ENCODE measurements at places on chromosomes 1 and 21. TPM values are rescaled to one million over a fixed set of nuclear protein-coding genes. Genes with fewer than 3 reads are reported as not detected.

The CNKSR1 gene
- 32.9 TPM for total RNA-seq

DNA sequence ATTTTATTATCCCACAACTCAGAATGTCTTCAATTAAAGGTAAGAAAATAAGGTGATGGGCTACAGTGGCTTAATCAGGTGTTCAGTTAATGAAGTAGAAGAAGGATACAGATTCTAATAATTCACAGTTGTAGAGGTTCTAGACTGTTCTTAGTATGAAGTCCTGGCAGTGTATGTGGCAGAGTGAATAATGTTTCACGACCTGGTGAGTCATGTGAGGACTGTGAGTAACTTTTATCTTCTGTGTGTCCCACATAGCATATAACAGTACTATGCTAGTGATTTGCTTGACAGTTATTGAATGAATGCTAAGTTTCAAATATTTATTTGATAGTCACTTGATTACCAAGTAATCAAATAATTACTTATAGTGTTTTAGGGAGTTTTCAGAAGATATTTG is 20.0 kb downstream of the SLC16A4 start:
- H3K36me3 ChIP-seq = peaks cover 26% of the 10 kb centered on the region
- no peaks in the 10 kb centered on the region for H3K27me3 ChIP-seq
- no peak overlapping the region for H3K4me3 ChIP-seq
- DNase-seq = no peak

The LEPR gene
- total RNA-seq = 16.6 TPM

DNA sequence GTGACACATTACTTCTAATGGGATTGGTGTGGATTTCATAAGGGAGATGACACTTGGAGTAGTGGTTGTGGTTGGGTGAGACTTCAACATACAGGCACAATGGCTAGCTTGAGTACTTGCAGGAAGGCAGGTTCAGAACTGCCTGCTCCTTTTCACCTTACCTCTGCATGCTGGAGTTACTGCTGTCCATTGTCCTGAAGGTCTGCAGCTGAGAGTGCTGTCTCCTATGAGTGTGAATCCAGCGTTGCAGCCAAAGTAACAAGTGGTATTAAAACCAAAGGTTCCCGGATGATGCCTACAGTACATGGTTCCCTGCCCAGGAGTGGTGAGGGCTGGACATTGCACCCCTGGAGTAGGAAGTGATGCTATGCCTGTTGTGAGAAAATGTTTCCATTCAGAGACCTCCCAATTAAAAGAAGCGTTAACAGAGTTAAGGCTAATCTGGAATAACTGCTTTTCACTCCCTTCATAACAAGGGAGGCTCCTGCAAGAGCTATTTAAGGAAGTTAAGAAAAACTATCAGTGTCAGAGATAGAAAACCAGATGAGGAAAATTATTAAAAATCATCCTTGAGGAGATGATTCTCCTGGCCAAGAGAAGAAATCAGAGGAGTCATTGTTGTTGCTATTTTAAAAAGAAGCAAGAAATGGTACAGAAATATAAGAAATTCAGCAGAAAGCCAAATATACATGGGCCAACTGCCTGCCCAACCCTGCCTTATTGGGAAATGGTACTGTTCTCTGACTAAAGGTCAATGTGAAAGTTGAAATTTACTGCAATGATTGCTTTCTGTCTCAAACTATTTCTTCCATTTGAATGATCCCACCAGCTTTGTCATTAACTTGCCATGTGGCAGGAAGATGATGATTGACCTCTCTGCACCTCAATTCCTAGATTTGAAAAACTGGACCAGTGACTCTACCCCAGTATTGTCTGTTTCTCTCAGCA is 9.8 kb upstream of the F5 start:
- H3K4me3 ChIP-seq = no peak overlapping the region
- no peaks in the 10 kb centered on the region for H3K36me3 ChIP-seq
- no peak for DNase-seq
- H3K27me3 ChIP-seq = no peaks in the 10 kb centered on the region
- H3K4me1 ChIP-seq = no peaks in the 10 kb centered on the region

DNA sequence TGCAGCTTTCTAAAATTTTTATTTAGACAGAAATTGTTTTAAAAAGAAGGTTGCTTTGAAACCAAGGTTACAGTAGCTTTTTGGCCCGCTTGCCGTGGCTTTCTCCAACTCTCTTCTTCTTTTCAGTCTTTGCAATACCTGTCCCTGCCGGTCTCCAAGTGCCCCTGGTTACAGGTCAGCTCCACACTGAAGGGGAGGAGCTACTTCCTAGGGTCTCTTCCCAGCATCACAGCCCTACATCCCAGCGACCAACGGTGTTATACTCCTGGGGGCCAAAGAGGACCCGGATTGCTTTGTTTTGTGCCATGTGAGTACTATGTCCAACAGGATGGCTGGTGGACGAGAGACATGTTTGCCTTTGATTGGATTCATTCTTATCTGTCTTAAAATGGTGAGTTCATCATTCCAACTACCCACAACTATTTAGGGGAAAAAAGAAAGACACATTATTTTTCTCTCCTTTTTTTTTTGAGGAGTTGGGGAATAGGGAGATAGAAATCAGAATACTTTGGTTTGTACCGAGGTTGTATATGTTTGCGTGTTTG is at the start of gene FNDC7:
Gene FNDC7, plus strand, starts transcription at position 303 of the 545 bp plus-strand sequence. Its CDS starts 26 bp downstream, at position 329.
- no peak within 1 kb of the TSS for H3K4me3 ChIP-seq
- DNase-seq = no peak
- no peaks in the 10 kb centered on the region for H3K36me3 ChIP-seq
- H3K27ac ChIP-seq = no peak within 1 kb of the TSS
- no peaks in the 10 kb centered on the region for H3K27me3 ChIP-seq

The HSPA6 gene
- total RNA-seq = 18.7 TPM

The TAS1R3 gene
- 0.37 TPM for total RNA-seq

DNA sequence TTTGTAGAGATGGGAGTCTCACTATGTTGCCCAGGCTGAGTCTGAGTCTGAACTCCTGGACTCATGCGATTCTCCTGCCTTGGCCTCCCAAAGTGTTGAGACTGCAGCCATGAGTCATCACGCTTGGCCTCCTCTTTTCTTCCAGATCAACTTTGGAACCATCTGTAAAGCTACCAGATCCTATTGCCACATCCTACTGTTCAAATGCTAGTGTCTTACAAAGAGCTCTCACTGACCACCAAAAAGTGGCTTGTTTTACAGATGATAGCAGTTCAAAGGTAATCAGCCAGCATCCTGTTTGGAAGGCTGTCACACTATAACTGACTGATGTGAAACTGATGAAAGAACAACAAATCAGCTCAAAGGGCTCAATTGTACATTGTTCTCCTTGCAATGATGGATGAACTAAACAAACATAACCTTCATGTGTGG is 221.6 kb downstream of the AKT3 start:
- peaks cover 5% of the 10 kb centered on the region for H3K36me3 ChIP-seq
- no peaks in the 10 kb centered on the region for H3K27me3 ChIP-seq
- no peak overlapping the region for H3K27ac ChIP-seq
- H3K4me1 ChIP-seq = no peaks in the 10 kb centered on the region

The EPS8L3 gene
- not detected for total RNA-seq

DNA sequence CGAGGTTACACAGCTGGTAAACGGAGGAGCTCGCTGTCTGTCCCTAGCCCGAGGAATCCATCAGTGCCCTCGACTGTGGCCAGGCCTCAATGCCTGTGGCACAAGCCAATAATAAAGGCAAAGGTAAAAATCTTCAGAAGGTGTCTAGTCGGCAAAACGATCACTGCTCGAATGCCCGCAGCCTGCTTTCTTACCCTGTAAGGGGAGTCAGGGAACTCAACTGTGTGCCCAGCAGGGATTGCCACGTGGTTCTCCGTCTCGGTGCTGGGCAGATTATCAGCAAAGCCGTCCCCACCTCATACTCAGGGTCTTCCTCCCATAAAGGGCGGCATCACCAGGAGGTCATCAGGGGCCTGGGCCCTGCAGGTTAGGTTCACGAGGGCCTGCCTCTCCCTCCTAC is 103.4 kb downstream of the PAX7 start:
- H3K27me3 ChIP-seq = peaks cover 97% of the 10 kb centered on the region
- H3K4me3 ChIP-seq = no peak overlapping the region
- no peaks in the 10 kb centered on the region for H3K36me3 ChIP-seq
- no peak overlapping the region for H3K27ac ChIP-seq
- DNase-seq = no peak
- no peaks in the 10 kb centered on the region for H3K4me1 ChIP-seq
